ENCODE measurements at places on chromosomes 12 and 14.

DNA sequence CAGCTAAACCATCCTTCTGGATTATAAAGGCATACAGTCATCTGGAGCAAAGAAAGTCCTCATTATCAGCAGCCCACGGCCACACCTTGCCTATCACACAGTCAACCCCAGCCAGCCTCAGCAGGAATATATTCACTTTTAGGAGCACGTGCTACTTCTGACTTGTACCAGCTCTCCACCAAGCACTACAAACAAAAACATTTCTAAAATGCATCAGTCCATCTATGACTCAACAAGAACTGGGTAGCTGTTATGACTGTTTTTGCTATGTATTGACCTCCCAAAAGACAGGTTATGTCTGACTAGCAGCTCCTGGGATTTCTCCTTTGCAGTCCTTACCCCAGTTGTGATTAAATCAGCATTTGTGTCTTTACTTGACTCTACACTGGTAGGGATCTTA, 31.2 kb downstream of the NUAK1 start:
- no peak for DNase-seq

DNA sequence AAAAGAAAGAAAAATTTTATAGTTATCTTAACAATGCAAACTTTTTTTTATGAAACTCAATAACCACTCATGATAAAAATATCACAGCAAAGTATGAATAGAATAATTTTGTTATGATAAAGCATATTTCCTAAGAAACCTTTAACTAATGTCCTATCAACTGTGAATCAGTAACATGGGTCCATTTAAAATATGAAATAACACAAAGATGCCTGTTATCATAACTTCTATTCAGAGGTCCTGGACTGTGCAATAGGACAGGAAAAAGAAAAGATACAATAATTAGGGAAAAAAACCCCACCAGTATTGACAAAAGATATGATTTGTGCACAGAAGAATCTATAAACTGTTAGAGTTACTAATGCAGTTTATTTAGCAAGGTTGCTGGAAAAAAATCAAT, 245.4 kb downstream of the FOXN3 start:
- DNase-seq: no peak

- DNase-seq: no peak
Measured at GRCh38 chr14:88424573-88424972, 39.1 kb downstream of the SPATA7 start.

GRCh38 chr12:72074956-72075355, 136.3 kb downstream of the TPH2 start:
- DNase-seq: no peak

GRCh38 chr14:32364941-32365340, 35.8 kb downstream of the AKAP6 start:
- DNase-seq: no peak

GRCh38 chr12:8482571-8483061, 26.9 kb downstream of the CLEC6A start:
- DNase-seq: no peak

DNA sequence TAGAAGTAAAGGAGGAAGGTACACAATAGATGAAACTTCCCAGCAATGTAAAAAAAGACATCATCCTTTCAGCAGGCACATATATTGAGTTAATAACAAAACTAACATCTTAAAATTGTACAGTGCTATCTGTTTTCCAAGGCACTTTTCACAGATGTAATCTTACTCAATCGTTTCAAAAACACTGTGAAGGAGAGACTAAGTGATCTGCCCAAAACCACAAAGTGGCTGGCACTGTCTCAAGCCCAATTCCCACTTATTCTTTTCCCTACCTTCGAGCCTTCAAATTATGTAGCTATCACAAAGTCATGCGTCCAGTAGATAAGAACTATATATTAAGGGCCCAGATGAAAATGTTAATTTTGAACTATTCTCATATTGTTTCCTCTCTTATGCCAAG, 193.6 kb upstream of the RASSF8 start:
- no peak for DNase-seq

GRCh38 chr12:46492471-46493085, 120.0 kb upstream of the SLC38A2 start:
- no peak for DNase-seq

- DNase-seq: no peak
Measured at GRCh38 chr14:66174453-66174891, 311.7 kb upstream of the CCDC196 start.

GRCh38 chr12:109925185-109925840, 25.2 kb downstream of the TCHP start:
- no peak for DNase-seq

DNA sequence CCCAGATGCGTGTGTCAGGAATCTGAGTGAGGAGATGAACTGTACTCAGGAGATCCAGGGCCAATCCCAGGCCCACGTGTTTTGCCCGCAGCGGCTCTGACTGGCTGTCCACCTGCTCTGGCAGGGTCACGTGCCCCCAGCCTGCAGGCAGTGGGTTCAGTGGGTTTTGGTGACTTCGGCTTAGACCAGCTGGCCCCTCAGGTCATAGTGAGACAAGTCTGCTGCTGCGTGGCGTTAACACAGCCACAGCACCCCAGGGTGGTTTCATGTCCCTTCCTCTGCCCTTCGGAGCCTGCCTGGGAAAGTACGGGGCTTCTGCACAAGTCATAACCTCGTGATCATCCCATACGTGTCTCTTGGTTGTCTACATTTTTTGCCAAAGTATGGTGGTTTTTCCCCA, 2.6 kb downstream of the FBRSL1 start:
- no peak for DNase-seq

DNA sequence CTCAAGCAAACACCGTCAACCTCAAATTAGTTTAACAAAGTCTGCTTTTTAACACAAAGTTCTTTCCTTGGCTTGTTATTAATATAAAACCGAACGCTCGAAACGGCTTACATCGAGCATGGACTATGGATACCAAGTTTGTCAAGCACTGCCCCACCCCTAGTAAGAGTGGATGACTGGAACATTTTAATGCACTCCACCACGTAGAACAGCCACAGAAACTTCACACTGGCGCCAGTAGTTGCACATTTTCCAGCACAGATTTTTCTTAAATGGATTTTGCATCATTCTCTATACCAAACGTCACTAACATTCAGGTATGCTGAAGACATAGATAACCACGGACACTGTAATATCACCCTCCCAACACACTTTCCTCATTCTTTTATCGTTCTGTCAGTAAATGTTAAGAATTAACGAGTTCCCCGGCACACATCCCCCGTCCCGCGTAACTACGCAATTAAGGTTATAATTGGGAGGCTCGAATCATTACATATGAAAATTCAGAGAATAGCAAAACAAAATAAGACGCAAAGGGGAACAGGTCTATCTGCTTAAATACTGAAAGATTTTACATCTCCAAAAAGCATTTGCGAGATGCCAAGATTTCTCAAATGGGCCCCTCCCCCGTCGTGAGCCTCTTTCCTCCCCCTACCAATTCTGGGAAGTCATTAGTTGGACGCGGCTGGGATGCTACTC, 990 bp downstream of the FERMT2 start:
- no peak for DNase-seq

GRCh38 chr12:92854344-92854743, 74.8 kb downstream of the EEA1 start:
- no peak for DNase-seq

DNA sequence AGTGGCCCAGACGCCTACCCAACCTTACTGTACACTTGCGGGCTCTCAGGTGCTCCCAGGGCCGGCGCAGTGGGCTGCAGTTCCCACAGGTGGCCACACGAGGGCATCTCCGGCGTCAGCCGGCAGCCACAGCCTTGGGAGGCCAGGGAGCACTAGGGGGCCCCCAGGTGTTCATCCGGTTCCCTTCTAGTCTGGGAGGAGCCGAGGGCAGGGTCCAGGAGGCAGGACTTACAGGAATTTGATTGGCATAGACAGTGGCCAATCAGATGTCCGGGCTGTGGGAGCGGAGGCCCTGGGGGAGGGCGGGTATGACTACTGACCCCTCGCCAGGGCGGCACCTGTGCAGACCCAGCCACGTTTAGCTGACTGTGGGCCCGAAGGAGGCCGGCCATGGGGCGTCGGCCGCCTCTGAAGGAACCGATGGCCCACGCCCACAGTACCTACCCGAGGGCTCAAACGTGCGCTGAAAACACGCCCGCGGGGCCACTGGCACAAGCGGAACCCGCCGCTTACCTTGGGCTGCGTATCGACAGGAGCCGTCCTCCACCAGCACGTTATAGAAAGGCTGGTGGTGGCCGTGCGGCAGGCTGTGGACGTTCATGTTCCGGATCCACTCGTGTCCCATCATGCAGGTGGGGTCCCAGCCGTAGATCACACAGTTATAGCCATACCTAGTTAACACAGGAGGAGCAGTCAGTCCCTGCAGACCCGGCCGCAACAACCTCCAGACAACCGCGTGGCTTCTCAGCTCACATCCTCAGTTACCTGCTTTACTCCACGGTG, 34.8 kb downstream of the FBXO21 start:
- DNase-seq: no peak

GRCh38 chr12:22729431-22729956, 104.5 kb downstream of the ETNK1 start:
- DNase-seq: no peak

- no peak for DNase-seq
Measured at GRCh38 chr14:90278199-90279175, 22.1 kb downstream of the PSMC1 start.

DNA sequence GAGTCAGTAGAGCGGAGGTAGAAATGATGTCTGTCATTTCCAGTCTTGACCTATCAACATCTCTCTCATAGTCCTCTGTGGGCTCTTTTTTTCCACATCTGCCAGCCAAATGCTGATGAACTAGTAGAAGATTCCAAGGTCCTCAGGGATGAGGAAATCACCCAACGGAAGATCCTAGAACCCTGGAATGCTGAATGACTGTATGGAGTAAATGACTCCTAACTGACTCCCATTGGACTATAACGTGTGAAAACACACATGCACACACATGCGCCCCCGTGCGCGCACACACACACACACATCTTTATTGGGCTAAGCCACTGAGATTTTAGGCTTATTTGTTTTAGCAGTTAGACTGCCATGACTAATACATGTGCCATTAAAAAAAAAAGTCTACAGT, 159.2 kb downstream of the MYRFL start:
- no peak for DNase-seq

DNA sequence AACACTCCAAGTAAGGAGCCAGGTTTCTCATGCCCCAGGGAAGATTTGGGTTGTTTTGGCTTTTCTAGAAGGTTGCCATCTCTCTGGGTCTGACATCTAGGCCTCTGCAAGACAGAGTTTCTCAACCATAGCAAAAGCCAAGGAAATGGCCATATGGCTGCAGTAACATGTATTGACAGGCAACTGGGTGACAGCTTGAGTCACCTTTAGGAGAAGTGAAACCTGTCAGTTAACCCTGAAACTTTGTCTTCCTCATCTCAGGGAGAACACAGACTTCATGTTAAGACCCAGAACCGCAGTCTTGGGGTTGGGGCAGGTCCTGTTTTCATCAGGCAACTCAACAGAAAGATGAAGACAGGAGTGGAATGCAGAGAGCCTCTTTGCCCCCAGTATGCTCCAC, 46.0 kb upstream of the PLBD1 start:
- DNase-seq: no peak

DNA sequence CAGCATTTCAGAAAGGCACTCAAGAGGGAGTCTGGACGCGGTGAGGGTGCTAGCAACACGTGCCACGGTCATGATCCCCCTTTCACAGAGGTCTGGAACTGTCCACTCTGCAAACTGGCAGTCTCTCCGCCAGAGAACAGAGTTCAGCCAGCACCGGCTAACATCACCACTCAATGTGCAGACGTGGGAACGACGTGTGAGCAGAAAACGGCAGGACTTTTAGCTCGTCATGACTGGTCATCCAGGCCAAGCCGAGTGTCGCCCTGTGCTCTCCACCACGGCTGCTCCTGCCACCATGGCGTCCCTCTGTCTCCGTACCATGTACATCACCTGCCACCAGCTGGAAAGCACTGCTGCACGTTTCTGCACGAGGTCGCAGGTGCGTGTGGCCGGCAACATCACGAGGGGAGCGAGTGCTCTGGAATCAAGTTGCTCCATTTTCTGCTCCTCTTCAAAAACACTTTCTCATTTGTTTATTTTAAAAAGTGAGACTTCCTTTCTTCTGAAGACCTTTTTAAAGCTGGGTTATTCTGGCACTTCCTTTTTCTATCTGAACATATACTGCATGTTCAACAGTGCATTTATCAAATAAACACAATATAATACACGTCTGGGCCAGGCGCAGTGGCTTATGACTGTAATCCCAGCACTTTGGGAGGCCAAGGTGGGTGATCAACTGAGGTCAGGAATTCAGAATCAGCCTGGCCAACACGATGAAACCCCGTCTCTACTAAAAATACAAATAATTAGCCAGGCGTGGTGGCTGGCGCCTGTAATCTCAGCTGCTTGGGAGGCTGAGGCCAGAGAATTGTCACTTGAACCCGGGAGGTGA, 28.0 kb downstream of the SLC15A4 start:
- no peak for DNase-seq

DNA sequence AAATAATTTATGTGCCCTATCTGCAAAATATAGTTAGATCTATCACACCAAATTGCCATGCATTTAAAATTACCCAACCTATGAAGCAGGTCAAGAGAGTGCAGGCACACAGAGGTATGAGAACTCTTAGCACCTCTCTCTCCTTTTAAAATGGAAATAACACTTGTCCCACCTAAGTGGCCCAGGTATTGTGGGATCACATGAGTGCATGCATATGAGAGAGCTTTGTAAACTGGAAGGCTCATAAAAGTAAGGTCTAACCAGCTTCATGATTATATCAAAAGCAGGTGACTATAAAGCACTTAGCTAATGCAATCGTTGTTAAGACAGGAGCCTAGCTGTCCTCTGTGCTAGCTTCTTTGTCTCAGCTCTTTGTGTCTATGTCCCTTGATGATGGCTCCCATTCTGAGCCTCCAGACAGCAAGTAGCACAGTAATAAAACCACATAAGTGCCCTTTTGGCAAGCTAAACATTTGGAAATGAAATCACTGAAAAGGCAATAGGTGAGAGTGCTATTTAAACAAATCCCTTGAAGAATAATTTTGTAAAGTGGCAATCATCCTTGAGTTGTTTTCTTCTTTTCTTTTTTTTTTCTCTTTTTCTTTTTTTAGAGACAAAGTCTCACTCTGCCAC, 219.0 kb downstream of the NTF3 start:
- no peak for DNase-seq

GRCh38 chr12:38399711-38400206, 83.2 kb downstream of the ALG10B start:
- DNase-seq: no peak

DNA sequence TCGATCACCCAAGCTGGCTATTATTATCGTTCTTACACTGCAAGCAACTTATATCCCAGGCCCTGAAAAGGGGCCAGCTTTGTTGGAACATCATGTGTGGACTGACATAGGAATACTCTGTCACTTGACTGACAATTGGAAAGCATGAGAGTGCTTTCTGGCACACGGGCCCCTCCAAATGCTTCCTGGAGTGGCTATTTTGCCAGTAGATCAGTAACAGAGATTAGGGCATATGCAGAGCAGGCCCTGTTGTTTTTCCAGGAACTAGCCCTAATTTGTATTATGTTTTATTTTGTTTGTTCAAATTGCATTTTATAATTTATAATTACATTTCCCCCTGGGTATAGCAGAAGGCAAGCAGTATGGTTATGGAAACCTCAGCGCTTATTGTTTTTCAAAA, 170.1 kb upstream of the FRMD6 start:
- DNase-seq: no peak

- DNase-seq: no peak
Measured at GRCh38 chr14:52023518-52023917, 34.2 kb downstream of the RTRAF start.

Measured in KG1 (cell line).